ENCODE measurements at places on chromosomes 2 and 18. TPM values are rescaled to one million over a fixed set of nuclear protein-coding genes. Genes with fewer than 3 reads are reported as not detected.

NOSTRIN gene
- total RNA-seq: 12.5 TPM

DNA sequence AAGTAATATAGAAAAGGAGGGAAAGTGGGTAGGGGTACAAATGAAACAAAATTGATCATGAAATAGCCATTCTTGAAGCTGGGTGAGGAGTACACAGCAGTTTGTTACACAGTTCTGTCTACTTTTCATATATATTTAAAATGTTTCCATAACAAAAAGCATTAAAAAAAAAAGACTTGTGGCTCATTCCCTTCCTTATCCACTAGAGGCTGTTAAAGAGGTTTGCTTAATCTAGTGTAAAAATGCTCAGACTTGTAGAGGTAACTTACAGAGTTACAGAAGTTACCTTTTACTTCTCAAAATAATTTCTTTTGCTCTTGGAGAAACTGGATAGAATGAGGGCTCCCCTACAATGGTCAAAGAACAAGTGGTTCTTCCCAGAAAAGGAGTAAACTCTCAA lies 8.1 kb upstream of the WIPF1 start:
- no peaks in the 10 kb centered on the region for H3K4me1 ChIP-seq
- no peak overlapping the region for H3K4me3 ChIP-seq
- H3K27me3 ChIP-seq: no peaks in the 10 kb centered on the region
- peak overlapping the region; percentile 62 for H3K27ac ChIP-seq
- no peak for DNase-seq
- H3K36me3 ChIP-seq: no peaks in the 10 kb centered on the region

- H3K27ac ChIP-seq: no peak overlapping the region
- H3K27me3 ChIP-seq: no peaks in the 10 kb centered on the region
- H3K36me3 ChIP-seq: no peaks in the 10 kb centered on the region
- DNase-seq: no peak
- no peak overlapping the region for H3K4me3 ChIP-seq
- H3K4me1 ChIP-seq: no peaks in the 10 kb centered on the region
Observed at GRCh38 chr2:224248944-224249371, 152.9 kb downstream of the FAM124B start.

- H3K27ac ChIP-seq: no peak overlapping the region
- H3K36me3 ChIP-seq: no peaks in the 10 kb centered on the region
- H3K27me3 ChIP-seq: no peaks in the 10 kb centered on the region
- H3K4me1 ChIP-seq: no peaks in the 10 kb centered on the region
- no peak overlapping the region for H3K4me3 ChIP-seq
- DNase-seq: no peak
Observed at GRCh38 chr2:160156665-160157064, 43.4 kb downstream of the ITGB6 start.

GRCh38 chr2:239226677-239227581 lies 173.9 kb downstream of the HDAC4 start:
- peak overlapping the region; percentile 83 for H3K27ac ChIP-seq
- H3K36me3 ChIP-seq: no peaks in the 10 kb centered on the region
- H3K4me3 ChIP-seq: no peak overlapping the region
- peaks cover 97% of the 10 kb centered on the region for H3K4me1 ChIP-seq
- peak; percentile 83 for DNase-seq
- no peaks in the 10 kb centered on the region for H3K27me3 ChIP-seq

DNA sequence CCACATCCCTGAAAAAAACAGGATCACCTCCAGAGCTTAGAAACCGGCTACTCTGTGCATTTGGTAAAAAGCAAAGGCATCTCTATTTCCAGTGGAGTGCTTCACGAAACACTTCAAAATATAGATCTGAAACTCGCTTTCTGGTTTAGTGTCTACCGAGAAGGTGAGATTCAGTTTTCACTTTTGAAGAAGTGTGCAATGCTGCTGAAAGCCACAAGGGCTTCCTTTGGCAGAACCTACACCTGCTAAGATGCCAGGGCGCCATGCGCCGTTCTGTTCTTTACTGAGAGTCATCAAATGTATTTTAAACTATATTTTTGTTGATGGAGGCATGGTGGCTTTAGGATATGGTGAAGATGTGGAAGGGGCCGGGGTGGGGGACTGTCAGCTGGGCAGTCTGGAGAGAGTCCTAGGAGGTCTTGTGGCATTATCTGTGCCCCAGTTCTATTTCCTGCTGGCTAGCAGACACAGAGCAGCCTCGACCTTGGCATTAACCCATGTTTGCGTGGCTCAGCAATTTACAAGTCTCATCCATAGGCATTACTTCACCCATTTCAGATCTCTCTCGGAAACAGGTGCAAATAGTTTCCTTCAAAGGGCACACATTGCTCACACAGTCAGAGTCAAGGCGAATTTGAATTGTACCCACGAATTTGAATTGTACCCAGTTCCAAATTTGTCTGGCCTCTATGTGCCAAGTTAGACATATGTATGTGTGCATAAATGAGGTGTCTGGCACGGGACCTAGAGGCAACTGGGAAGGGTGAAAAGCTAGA lies 46.7 kb upstream of the KCNF1 start:
- no peaks in the 10 kb centered on the region for H3K27me3 ChIP-seq
- no peak for DNase-seq
- H3K4me3 ChIP-seq: no peak overlapping the region
- H3K36me3 ChIP-seq: no peaks in the 10 kb centered on the region

SCYGR4 gene
- not detected for total RNA-seq

- no peak overlapping the region for H3K27ac ChIP-seq
- no peaks in the 10 kb centered on the region for H3K4me1 ChIP-seq
- no peak for DNase-seq
- no peaks in the 10 kb centered on the region for H3K27me3 ChIP-seq
- peaks cover 64% of the 10 kb centered on the region for H3K36me3 ChIP-seq
- H3K4me3 ChIP-seq: no peak overlapping the region
Observed at GRCh38 chr2:61493523-61493942, 22.6 kb upstream of the USP34 start.

- DNase-seq: no peak
- H3K4me1 ChIP-seq: peaks cover 8% of the 10 kb centered on the region
- H3K4me3 ChIP-seq: no peak overlapping the region
- no peak overlapping the region for H3K27ac ChIP-seq
Observed at GRCh38 chr2:1692342-1692741, 52.0 kb downstream of the PXDN start.

DNA sequence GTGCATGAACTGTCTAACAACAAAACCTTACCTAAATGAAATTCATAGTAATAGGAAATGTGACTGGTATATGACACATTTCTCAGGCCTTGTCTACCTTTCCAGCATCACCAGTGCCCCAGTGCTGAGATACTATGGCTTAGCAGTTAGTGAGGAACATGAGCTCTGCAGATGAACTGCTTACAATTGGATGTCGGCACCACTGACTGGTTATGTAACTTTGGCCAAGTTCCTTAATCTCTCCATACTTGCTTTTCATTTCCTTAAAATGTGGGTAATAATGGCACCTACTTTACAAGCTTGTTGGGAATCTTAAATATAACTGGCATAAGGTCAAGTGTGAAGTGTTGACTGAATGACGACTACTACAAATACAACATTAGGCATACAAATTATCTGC lies 136.3 kb downstream of the OLA1 start:
- no peak for DNase-seq
- no peaks in the 10 kb centered on the region for H3K36me3 ChIP-seq
- H3K4me1 ChIP-seq: no peaks in the 10 kb centered on the region
- H3K4me3 ChIP-seq: no peak overlapping the region

ANKMY1 gene
- total RNA-seq: 10.2 TPM

- H3K36me3 ChIP-seq: no peaks in the 10 kb centered on the region
- H3K27me3 ChIP-seq: no peaks in the 10 kb centered on the region
- H3K4me3 ChIP-seq: no peak overlapping the region
- H3K27ac ChIP-seq: no peak overlapping the region
Observed at GRCh38 chr2:203149194-203149593, 89.6 kb upstream of the CYP20A1 start.

DNA sequence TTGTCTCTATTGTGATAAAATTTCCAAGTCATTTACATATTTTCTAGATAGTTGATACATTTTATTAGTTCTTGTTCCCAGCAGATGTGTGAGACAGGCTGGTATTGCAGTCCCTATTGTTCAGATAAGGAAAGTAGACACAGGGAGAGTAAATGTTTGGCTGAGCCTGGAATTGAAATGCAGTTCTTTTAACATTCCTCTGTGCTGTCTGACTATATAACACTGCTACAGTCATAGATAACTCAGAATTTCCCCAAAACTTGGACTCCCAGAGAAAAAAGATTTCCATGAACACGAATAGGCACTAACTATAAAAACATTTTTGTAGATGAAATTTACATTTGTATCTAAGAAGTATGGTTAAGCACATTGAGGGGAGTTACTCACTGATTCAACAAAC lies 71.4 kb downstream of the PLCL1 start:
- no peak overlapping the region for H3K27ac ChIP-seq
- DNase-seq: no peak
- H3K27me3 ChIP-seq: no peaks in the 10 kb centered on the region
- no peaks in the 10 kb centered on the region for H3K4me1 ChIP-seq
- no peak overlapping the region for H3K4me3 ChIP-seq
- no peaks in the 10 kb centered on the region for H3K36me3 ChIP-seq

GRCh38 chr18:59660366-59660765 lies 36.9 kb downstream of the CCBE1 start:
- no peaks in the 10 kb centered on the region for H3K27me3 ChIP-seq
- peak overlapping the region; percentile 76 for H3K27ac ChIP-seq
- no peak overlapping the region for H3K4me3 ChIP-seq
- no peaks in the 10 kb centered on the region for H3K36me3 ChIP-seq
- DNase-seq: no peak

KYNU gene
- total RNA-seq: 1.4 TPM

- peaks cover 17% of the 10 kb centered on the region for H3K4me1 ChIP-seq
- peak; percentile 98 for DNase-seq
- H3K27me3 ChIP-seq: no peaks in the 10 kb centered on the region
- H3K27ac ChIP-seq: no peak overlapping the region
- no peaks in the 10 kb centered on the region for H3K36me3 ChIP-seq
- no peak overlapping the region for H3K4me3 ChIP-seq
Observed at GRCh38 chr2:177078416-177078815, 134.2 kb upstream of the HNRNPA3 start.

- no peak for DNase-seq
- H3K36me3 ChIP-seq: no peaks in the 10 kb centered on the region
- no peaks in the 10 kb centered on the region for H3K4me1 ChIP-seq
- no peak overlapping the region for H3K4me3 ChIP-seq
- no peaks in the 10 kb centered on the region for H3K27me3 ChIP-seq
- H3K27ac ChIP-seq: no peak overlapping the region
Observed at GRCh38 chr18:53780666-53781065, 443.8 kb downstream of the MBD2 start.

TMEM37 gene
- 6.1 TPM for total RNA-seq

DNA sequence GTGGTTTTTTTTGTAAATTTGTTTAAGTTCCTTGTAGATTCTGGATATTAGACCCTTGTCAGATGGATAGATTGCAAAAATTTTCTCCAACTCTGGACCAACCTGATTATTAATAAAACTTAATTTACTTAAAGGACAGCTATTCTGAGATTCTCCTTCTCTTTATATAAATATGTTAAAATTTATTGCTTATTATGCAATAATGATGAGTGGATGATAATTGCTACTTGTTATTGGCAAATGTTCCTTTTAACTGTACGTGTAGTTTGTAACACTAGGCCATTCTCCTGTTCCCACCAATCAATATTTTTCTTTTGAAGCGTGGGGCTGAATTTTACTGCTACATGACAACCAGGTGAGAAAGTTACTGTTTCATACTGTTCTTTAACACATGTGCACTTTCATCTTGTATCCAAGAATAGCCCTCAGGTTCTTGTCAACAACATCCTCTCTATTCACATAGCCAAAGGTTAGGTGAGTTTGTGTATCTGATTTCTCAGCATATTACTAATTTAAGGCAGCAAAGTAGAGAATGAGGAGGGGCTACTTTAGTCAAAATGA lies 16.6 kb upstream of the STK17B start:
- H3K36me3 ChIP-seq: no peaks in the 10 kb centered on the region
- no peak overlapping the region for H3K27ac ChIP-seq
- no peaks in the 10 kb centered on the region for H3K4me1 ChIP-seq
- H3K4me3 ChIP-seq: no peak overlapping the region

- no peaks in the 10 kb centered on the region for H3K36me3 ChIP-seq
- DNase-seq: no peak
- H3K4me1 ChIP-seq: peaks cover 7% of the 10 kb centered on the region
- H3K27ac ChIP-seq: no peak overlapping the region
- H3K4me3 ChIP-seq: no peak overlapping the region
- H3K27me3 ChIP-seq: no peaks in the 10 kb centered on the region
Observed at GRCh38 chr2:232508251-232508650, 11.9 kb upstream of the PRSS56 start.

SERPINB12 gene
- total RNA-seq: not detected

DNA sequence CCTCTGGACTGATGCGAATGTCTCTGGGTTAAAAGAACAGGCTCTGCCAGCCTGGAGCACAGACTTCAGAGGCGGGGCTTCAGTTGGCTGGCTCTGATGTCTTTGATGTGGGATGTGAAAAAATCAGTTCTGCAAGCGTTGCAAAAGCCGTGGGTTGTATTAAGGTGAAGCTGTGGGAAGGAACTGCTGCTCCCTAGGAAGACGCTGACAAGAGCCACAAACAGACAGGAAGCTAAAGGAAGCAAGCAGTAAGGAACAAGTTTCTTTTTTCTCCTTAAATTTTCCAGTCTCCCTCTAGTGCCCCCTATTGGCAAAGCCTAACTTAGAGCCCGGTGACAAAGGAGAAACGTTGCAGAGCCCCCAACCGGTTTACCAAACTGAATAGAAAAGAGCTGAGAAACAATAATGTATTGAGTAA lies 239.0 kb downstream of the CCDC178 start:
- no peaks in the 10 kb centered on the region for H3K4me1 ChIP-seq
- no peaks in the 10 kb centered on the region for H3K27me3 ChIP-seq
- no peak for DNase-seq
- H3K27ac ChIP-seq: no peak overlapping the region

- H3K27me3 ChIP-seq: no peaks in the 10 kb centered on the region
- no peak overlapping the region for H3K27ac ChIP-seq
- no peaks in the 10 kb centered on the region for H3K36me3 ChIP-seq
- H3K4me1 ChIP-seq: peaks cover 4% of the 10 kb centered on the region
Observed at GRCh38 chr2:28263690-28264089, 129.0 kb upstream of the FOSL2 start.

- H3K4me3 ChIP-seq: no peak overlapping the region
- DNase-seq: no peak
- H3K27ac ChIP-seq: no peak overlapping the region
- no peaks in the 10 kb centered on the region for H3K36me3 ChIP-seq
- H3K27me3 ChIP-seq: no peaks in the 10 kb centered on the region
Observed at GRCh38 chr2:3024401-3024935, 353.1 kb downstream of the EIPR1 start.

BUB1 gene
- 0.33 TPM for total RNA-seq

GRCh38 chr18:51498085-51498855 lies 300.8 kb upstream of the MEX3C start:
- no peak overlapping the region for H3K4me3 ChIP-seq
- H3K4me1 ChIP-seq: no peaks in the 10 kb centered on the region
- no peaks in the 10 kb centered on the region for H3K36me3 ChIP-seq
- no peak overlapping the region for H3K27ac ChIP-seq

Data from sigmoid colon (tissue), 7 donors.